Stimulated activated naive B cell treated with anti-CD40 and anti-IgM and Interleukin-4, amounts not matched to agents 10 μg/mL and 1 μg/mL and 100 μg/mL, for 72 hours (primary cell): ENCODE measurements at places on chromosomes 5 and 9.

DNA sequence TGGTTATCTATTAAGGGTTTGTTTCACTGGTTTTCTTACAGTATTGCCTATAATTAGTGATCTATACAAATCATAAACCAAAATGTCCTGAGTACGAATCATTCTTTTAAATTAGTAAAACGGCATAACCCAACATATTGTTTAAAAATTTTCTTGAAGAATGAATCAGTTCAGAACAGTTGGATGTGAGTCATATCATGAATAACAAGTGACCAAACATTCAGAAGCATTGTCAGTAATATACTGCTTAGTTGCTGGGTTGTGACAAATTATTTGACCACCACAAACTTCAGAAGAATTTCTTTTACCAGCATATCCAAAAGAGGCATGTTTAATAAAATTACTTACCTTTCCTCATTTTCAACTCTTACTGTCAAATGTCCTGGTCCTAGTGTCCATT lies 111.2 kb downstream of the UNC13B start:
- no peak for DNase-seq

DNA sequence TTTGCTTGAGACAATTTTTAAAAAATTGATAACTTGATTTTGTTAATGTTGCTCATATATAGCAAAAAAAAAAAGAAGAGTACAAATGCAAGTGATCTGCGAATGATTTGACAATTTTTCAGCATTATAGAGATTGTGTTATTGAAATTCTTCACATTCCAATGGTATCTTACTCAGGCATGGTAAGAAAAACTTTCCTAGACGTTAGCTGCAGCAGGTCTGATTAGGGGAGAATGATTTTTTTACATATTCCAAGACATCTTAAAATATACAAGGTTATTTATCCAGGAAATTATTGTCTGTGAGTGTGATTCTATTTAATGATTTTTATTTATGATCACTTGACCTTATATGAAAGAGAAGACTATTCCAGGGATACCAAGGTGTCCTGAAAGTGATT lies 361.9 kb downstream of the MAT2B start:
- DNase-seq = no peak

DNA sequence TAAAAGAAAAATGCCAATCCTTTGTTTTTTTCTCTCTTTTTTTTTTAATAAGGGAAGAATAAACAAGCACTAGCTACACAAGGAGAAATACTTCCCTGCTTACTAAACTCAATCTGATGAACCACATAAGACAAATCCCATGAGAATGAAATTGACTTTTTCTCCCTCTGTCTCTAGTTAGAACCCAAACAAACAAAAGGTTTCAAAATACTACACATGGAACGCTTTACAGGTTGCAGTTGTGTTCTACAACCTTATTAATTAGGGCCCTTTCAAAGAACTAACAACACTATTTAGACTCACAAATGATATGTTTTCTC lies 124.5 kb downstream of the PDE4D start:
- no peak for DNase-seq

GRCh38 chr5:9263656-9264055 lies 282.2 kb downstream of the SEMA5A start:
- DNase-seq = no peak

- DNase-seq = no peak
Observed at GRCh38 chr9:122819791-122820489, 8.4 kb downstream of the PDCL start.

GRCh38 chr5:177356746-177357145 lies 978 bp upstream of the RGS14 start:
- no peak for DNase-seq

DNA sequence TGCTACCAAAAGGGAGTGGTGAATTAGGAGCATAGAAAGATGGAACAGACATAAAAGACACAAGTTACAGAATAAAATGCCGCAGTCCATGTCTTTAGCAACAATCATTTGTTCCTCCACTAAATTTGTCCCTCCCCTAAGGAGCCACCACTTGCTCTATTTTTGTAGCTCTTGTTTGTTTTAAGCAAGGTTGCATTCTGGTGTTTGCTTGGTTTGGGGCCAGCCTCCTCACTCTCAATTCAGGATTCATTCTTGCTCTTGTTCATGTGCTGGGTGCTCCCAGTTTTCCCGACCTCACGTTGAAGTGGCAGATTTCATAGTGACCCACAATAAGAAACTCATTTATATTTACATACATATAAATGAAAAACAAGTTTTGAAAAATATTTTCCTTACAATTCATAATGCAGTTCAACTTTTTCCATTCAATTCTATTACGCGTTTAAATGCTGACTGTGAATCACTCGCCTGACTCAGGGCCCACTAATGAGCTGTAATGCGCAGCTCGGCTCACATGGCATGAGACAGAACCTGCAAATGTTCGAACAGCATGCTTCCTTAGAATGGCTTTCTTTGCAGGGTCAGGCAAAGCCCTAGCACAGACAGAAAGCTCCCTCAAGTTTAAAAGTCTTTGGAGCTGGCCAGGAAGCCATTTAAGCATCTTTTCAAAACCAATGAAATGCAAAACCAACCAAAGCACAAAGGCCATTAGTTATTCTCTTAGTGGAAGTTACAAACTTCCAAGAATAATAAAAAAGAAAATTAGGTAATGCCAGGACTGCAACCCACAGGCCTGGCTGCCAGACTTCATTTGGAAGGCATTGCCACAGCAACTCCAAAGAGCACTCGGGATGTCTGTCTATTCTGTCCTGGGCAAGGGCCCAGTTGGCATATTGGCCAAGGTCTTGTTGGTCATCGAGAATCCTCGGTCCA lies 41.7 kb downstream of the RETREG1 start:
- no peak for DNase-seq
